ENCODE measurements at places on chromosomes 2 and 18.

DNA sequence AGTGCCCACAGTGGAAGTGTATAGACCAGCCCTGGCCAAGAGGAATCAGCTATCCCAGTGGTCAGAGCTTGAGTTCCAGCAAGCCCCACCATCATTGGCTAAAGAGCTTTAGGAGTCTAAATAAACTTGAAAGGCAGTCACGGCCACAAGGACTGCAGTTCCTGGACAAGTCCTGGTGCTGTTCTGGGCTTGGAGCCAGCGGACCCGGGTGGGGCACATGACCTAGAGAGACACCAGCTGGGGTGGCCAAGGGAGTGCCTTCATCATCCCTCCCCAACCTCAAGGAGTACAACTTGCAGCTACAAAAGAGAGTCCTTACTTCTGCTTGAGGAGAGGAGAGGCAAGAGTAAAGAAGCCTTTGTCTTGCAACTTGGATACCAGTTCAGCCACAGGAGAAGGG, 439.8 kb upstream of the TMEFF2 start:
- no peak for DNase-seq

DNA sequence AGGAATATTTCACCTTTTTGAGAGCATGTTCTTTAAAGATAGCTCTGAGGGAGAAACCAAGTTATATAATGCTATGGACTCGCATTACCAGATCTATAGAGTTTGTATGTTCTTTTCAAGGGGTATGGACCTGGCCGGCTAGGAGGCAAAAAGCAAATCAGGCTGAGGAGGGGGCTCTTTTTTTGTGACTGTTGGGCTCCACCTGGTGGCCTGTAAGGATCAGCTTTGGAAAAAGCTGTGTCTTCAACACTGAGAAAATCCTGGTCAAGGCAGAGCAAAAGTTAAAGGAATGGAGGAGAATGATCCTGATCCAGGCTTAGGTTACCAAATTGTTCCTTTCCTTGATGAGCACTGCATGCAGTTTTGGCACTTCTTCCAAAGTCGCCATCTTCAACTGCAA, 180.5 kb downstream of the DIS3L2 start:
- no peak for DNase-seq

DNA sequence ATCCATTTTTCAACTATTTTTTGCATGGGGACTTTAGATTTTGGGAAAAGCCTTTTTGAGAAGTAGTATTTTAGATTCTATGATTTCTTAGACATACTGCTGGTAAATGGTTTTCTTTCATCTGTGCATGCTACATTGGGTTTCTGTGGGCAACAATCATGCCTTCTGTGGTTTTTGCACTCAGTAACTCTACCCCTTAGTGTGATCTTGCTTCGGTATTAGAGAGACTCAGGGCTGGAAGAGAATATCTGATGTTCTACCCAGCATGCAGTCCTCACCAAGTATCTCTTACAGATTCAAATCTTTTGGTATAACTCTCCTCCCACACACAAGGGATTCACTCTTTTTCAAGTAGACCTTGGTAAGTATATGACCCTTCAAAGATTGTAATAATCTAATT, 183.0 kb downstream of the PMAIP1 start:
- DNase-seq: no peak

DNA sequence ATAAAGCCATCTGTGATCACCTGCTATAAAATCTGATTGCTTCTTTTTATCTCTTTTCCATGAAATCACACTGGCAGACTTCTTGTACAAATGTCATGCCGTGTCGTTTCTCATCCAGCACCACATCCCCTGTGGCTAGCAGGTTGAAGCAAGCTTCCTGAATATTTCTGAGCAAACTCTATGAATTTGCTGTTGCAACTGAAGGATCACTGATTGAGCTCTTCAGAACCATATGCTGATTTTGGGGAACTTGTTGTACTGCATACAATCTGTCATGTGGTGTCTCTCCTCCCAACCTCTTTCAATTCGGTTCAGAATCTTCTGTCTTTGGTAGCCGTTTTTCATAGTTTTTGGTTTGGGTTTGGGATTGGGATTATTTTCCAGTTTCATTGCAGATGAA, 57.7 kb upstream of the RBMS1 start:
- no peak for DNase-seq

GRCh38 chr2:3563521-3563976, 5.4 kb upstream of the RNASEH1 start:
- no peak for DNase-seq

DNA sequence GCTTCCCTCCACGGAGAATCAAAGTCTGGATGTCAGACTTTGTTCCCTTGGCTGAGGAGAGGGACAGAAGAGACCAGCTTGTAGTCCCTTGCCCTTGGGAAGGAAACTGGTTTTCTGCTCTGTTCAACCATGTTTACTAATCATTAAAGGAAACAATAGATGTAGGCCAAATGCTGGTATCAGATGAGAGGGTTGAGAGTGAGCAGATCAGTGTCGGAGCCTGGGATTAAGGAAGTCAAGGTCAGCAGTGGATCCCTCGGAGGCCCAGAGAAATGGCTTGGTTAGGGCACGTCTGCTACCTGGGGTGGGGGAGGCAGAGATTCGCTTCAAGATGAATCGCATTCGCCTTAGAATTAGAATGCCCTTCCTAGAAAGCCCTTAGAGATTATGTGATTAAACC, 109.1 kb downstream of the MYCN start:
- no peak for DNase-seq

DNA sequence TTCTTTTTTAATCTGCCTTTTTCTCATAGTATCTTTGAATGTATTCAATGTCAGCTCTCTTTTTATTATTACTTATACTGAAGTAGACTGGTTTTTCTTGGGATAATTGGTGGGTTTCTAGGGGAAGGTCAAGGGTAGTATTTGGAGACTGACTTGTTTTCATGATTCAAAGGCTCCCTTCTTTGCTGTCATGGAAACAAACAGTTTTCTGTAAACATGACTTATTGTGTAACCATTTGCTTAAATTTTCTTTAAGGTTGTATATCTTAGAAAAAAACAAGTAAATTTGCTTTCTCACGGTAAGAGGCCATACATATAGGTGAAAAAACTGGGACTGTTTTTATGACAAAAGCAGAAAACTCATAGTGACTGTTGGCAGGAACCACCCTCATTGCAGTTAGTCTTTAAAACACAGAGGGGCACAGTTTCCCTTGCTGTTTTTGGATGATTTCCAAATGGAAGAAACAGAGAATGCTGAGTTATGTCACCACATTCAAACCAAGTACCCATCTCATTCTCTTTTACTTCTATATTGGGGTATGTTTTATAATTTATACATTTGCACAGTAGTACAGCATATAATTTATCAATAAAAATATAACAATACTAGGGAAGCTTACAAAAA, 5.8 kb upstream of the RDH14 start:
- no peak for DNase-seq

- DNase-seq: no peak
Observed at GRCh38 chr2:200252265-200253067, 54.0 kb upstream of the SPATS2L start.

DNA sequence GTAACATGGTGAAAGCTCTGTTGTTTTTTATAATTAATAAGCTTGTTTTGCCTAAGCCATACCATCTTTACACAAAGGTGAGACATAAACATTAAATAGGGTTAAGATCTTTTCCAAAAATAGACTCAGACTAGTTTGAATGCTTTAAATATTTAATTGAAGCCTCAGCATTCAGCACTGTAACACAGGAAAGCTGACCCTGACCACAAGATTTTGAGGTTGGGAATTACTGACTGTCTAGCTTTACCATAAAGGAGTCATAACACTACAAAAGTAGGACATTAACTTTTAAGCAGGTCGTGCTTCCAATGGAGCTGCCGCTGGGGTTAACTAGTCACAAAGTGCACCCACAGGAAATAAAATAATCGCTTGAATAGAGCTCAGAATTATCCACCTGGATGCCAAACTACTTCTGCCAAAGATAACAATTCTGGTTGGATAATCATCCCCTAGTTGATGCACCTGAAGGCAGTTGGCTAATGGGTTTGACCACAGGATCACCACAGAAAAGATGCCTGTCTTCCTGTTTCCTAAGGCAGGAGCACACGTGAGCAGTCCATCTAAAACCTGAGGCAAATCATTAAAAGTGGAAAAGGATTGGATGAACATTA, 106.2 kb downstream of the COBLL1 start:
- no peak for DNase-seq

- DNase-seq: no peak
Observed at GRCh38 chr2:1642066-1642861, 102.1 kb downstream of the PXDN start.

GRCh38 chr2:2707206-2707991, 376.3 kb upstream of the MYT1L start:
- DNase-seq: no peak

DNA sequence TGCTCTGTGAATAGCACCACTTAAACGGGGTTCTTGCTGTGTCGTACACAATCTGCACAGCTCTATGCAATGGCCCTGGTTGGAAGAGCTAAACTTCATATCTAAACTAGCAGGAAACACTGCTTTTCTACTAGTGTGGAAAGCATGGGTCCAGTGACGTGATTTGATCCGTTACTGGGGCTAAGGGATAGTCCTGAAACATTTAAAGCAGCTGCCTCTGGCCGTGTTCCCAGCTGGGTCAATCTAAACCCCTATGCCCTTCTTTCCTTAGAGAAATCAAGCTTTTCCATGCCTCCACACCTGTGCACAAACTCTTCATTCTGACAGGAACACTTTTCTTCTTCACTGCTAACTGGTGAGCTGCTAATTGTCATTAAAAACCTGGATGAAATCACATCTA, 5.4 kb upstream of the IGFBP5 start:
- no peak for DNase-seq

DNA sequence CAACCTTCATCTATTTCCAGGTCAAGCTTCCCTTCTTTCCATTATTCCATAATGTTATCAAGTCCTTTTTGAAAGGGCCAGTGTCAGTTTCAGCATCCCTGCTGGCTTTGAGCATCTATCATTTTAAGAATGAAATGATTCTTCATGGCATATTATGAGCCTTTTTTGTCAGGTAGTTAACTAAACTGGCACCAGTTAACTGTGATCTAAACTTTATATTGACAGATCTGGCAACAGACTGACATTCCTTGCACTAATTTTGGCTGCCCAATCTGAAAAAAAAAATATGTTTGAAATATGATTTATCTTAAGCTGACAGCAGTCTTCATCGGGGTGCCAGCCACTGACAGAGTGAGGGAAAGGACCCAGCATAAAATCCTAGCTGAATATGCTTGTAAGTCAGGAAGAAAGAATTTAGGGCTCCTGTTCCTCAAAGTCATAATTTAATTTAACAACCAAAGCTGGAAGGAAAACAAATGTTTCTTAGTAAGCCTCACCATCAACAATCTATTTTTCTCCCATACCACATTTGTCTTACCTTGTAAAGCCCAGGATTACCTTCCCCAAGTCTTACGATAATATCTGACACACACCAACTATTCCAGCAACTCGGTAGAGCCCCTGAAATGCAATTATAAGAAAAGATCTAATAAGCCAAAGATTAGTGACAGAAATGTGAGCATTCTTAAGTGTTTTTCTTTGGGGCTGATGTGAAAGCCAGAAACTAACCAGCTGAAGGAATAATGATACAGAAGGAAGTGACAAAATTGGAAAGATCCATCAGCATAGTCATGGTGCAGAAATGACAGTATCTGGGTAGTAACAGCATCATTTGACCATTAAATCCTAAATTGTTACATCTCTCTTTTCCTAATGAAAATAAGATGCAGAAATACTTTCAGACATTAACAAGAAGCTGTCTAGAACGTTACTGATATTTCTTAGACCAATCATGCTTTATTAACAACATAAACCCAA, 228.1 kb downstream of the RBM43 start:
- no peak for DNase-seq

DNA sequence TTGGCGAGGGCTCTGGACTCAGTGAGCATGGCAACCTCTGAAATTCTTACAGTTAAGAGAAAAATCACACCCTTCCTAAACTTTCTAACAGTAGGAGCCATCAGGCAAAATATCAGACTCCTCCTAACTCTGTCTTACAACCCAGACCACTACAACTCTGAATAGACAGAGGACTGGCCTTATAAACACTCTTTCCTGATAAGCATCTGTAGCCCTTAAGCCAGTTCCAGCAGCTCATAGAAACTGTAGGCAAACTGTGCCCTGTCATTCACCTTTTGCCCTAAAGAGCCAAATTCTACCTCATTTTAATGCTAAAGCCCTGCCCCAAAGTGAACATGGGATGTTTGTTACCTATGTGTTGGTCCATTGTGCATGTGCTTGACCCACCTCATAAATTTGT, 304.8 kb downstream of the ALK start:
- DNase-seq: no peak

DNA sequence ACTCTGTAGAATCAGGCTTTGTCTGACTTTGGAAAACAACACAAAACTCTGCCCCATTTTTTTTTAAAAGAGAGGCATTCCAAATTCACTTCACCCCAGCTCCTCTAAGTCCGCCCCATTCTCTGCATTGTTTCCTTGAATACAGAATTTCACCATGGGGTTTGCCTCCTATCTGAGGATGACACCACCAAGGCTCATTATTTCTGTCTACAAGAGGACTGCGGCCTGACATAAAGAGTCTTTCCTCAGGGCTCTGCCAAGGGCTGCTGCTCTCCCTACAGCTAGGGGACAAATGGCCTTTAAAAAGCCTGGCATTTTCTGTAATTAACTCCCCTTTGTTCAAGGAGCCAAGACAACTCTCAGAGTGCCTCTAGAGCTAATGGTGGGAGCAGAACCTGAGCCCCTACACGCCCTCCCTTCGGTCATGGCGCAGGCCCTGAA, 4.6 kb downstream of the CHST10 start:
- no peak for DNase-seq

- no peak for DNase-seq
Observed at GRCh38 chr2:180848393-180848792, 132.0 kb upstream of the UBE2E3 start.

GRCh38 chr2:231568098-231568784, 24.4 kb upstream of the TEX44 start:
- no peak for DNase-seq

DNA sequence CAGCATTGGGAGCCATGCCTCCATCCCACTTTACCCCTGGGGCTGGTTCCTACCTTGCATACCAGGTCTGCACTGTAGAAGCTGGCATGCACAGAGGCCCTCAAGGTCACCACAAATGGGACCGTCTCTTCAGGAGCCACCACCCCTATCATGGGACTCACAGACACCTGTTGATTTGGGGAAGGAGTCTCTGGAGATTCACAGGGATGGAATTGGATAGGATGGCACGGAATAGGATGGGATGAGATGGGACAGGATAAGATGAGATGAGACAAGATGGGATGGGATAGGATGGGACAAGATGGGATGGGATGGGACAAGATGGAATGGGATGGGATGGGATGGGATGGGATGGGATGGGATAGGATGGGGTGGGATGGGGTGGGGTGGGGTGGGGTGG, 16.1 kb upstream of the CRYBA2 start:
- no peak for DNase-seq

DNA sequence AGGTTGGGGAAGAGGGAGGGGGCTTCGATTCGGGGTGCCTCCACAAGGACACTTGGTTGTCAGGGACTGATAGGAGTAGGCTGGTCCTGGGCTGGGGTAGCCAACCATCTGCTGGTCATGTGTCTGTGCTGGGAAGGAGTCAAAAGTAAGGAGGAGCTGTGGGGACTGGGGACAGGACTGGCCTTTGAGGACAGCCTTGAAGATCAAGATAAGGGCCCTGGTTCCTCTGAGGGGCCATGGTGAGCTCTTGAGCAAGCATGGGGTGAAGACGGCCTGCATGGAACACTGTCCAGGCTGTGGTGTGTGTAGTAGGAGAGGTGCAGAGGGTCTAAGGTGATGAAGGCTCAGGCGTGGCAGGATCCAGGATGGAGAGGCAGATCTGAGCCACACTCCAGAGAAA, 1.7 kb downstream of the CYP27A1 start:
- DNase-seq: no peak

- DNase-seq: no peak
Observed at GRCh38 chr18:7122376-7122775, 4.8 kb upstream of the LAMA1 start.

- no peak for DNase-seq
Observed at GRCh38 chr2:238502956-238503791, 76.4 kb downstream of the ASB1 start.
